ENCODE measurements at places on chromosomes 4 and X.
A peak's percentile ranks its signal among the peaks of the same experiment; 100 is the strongest.

DNA sequence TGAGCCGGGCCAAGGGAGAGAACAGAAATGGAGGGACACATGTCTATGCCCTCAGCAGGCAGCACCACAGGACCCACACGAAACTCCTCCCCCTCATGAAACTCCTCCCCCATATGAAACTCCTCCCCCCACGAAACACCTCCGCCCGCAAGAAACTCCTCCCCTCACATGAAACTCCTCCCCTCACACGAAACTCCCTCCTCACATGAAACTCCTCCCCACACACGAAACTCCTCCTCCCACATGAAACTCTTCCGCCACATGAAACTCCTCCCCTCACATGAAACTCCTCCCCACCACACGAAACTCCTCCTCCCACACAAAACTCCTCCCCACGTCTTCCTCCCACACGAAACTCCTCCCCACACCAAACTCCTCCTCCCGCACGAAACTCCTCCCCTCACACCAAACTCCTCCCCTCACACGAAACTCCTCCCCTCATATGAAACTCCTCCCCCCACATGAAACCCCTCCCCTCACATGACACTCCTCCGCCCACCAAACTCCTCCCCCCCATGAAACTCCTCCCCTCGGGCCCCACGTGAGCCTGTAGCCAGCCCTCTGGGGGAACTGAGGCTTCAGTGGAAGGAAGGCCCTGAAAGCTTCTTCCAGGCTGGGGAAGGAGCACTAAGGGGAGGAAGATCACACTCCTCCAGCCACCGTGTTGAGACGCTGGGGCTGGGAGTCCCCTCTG is 15.2 kb downstream of the ADRA2C start:
- no peak for DNase-seq

- no peak for DNase-seq
These were observed 81.0 kb downstream of the ADGRA3 start for GRCh38 chr4:22434895-22435294.

DNA sequence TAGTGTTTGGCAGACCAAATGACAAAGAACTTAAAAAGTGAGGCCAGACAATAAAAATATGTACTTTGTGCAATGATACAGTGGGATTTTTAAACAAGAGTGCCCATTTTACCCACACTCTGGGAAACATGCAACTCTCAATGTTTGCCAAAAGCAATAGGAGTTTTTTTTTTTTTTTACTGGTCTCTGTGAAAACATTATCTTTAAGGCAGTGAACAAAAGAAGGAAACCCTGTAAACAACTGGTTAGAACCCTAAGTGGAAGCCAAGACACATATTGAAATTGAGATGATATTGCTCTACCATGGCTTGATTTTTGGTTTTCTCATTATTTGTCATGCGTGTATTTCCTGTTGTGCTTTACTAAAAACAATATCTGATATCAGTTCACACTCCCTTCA is 67.2 kb upstream of the PPP3CA start:
- no peak for DNase-seq

DNA sequence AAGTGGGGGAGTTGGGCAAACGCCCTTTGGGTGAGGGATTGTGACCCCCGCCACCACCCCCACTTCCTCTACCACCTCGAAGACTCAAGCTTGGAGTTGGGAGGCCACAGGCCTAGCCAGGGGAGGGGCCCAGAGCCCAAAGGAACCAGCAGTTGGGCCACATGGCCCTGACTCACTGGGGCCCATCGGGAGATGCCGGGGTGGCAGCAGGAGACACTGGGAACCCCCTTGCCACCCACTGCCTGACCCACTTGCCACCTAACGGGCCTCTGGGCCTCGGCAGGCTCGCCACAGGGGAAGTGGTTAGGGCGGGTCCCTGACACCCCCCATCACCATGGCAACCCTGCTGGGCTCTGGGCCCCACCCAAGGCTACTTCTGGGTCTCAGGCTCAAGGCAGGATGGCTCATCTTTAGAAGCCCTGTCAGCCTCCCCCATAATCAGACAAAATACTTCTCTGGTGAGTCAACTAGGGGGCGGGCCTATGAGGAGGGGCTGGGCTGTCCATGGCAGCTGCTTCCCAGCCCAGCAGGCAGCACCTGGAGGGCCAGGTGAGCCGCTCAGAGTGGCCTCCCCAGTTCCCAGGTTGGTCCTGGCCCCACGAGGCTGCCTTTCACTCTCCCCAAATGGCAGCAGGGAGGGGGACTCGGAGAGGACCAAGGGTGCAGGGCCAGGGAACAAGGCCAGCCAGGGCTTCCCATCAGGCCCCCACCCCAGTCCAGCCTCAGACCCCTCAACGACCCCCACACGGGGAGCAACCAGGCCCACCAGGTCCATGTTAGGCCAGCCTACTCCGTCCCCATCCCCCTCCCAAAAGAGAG is 5.6 kb downstream of the FLNA start:
- peak; percentile 65 for DNase-seq

DNA sequence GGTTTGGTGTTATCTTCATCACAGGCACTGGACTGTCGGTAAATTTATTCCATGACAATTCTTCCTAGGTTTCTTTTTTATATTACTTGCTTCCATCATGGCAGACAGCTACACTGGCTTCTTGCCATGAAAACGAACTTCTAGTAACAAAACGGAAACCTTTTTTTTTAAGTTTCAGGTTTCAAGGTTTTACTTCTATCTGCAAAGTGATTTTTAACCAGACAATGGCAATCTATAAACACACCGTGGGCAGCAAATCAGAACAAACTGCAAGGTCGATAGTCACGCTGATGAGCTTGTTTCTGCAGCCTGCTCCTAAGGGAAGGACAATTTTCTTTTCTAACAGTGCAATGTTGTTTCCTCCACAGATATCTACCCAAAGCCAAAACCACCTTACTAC is 29.9 kb downstream of the XG start:
- DNase-seq: no peak

- peak; percentile 37 for DNase-seq
These were observed 5.7 kb downstream of the CD99 start for GRCh38 chrX:2696698-2697215.

DNA sequence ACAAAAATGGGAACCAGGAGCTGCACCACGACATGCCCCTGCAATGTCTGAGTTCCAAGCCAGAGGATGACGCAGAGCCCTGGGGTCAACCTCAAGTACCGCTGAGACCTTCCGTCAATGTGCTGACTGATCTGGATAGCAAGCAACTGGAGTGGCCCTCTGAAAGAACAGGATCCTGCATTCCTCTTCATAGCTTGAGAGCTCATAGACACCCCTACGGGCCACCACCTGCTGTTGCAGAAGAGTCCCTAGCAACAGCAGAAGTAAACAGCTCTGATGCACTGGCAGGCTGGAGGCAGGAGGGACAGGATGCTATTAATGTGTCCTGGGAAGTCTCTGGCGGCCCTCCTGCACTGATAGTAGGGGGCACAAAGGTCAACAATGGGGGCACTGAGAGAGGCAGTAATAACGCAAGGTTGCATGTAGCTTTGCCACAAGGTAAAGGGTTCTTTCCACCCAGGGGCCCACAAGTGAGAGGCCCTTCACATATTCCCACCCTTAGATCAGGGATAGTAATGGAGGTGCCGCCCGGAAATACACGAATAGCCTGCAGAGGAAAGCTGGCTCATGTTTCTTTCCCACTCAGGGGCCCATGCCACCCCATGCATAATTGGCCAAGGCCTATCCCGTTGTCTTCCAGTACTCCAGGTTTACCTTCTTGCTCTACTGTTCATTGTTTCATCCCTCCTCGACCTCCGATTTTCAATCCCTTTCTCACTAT is 1.3 kb downstream of the PRR32 start:
- DNase-seq: no peak

GRCh38 chr4:84145176-84145575 is 353.9 kb downstream of the NKX6-1 start:
- DNase-seq: no peak

DNA sequence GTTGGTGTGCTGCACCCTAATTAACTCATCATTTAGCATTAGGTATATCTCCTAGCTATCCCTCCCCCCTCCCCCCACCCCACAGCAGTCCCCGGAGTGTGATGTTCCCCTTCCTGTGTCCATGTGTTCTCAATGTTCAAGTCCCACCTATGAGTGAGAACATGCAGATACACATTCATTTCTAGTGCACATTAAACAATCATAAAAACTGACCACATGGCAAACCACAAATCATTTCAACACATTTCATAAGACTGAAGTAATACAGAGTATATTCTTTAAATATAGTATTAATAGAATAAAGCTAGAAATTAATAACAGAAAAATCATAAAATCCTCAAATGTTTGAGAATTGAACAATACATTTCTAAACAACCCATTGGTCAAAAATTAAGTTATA is 34.1 kb downstream of the PRKG2 start:
- no peak for DNase-seq

GRCh38 chrX:19931146-19931545 is 43.7 kb upstream of the SH3KBP1 start:
- DNase-seq: no peak

DNA sequence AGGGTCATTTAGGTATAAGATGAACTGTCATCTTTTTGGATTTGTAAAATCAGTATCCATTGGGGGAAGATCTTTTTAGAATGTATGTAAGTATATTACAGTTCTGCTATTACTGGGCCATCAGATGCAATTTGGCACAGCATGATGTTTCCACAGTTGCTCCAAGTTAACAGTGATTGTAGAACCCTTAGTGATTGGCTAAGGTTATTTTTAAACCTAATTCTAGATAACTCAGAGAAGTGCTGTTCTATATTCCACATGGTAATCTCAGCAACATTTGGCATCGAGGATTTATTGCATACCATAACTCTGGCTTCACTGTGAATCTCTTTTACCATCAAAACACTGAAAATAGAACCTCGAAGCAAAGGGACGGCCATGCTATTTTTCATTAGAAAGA is 215.7 kb upstream of the HAND2 start:
- no peak for DNase-seq

- DNase-seq: no peak
These were observed 341.4 kb downstream of the PACRGL start for GRCh38 chr4:21041708-21042107.

DNA sequence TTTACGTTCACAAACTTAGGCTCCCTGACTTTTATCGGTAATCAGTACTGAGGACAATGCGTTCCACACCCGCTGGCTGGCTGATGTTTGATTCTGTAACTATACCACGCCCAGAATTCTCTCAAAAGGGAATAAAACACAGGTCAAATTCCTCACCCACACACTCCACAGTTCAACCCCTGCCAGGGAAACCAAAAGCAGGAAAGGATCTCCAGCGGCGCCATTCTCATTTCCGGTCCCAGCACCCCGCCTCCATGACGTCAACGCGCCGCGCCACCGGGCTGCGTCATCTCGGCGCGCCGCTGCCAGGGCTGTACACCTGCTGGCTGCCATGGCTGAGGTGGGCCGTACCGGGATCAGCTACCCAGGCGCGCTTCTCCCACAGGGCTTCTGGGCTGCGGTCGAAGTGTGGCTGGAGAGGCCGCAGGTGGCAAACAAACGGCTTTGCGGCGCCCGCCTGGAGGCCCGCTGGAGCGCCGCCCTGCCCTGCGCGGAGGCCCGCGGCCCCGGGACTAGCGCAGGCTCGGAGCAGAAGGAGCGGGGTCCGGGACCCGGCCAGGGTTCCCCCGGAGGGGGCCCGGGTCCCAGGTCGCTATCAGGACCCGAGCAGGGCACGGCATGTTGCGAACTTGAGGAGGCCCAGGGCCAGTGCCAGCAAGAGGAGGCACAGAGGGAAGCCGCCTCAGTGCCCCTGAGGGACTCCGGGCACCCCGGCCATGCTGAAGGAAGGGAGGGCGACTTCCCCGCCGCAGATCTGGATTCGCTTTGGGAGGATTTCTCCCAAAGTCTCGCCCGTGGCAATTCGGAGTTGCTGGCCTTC is at the start of the genes ACOX3 and TRMT44:
Gene ACOX3 (minus strand): TSS at position 232 of the 820 bp plus-strand sequence. CDS start 24,202 bp downstream, outside the sequence.
Gene TRMT44 (plus strand): TSS at position 286 of the 820 bp plus-strand sequence. CDS start 46 bp downstream, at position 332.
- peak; percentile 90 for DNase-seq

DNA sequence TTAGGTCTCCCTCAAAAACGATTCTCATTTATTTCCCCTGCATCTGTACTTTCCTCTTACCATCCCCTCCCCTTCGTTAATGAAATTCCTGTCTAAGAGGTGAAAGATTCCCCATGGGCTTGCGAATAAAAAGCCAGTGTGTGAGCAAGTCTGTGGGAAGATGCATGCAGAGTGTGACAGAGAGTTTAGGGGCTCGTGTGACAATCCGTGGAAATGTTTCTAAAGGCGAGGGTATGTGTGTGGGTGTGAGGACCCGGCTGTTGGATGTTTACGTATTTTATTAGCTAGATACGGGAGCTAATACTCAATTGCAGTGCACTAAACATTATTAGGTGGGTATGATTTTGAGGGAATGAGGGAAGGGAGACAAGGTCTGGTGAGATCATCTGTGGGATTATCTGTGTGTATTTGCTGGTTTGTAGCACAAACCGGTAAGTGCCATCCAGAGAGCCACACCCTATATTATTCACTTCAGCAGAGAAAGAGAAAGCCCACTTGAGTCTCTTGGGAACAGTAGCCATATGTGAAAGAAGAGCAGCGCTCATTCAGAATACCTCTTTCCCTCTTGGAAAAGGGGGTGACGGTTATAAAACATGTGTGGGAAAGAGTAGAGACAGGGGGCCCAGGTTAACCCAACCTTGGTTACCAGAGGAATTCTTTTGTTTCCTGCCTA is 893 bp upstream of the HOPX start:
- no peak for DNase-seq

DNA sequence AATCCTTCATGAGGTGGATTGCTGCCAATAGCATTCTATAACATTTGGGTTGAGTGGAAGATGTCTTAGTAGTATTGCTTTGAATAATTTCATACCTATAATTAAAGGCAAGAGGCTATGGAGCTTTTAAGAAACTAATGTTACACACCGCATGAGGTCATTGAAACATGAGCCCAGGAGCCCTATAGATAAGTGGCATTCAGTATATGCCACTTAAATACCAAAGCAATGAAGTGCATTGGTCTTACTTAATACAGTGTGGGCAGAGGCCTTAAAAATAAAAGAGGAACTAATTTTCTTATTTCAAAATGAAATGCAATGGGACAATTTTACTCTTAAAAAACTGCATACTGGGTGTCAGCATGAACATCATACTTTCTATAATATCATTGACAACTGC is 47.5 kb downstream of the SPATA18 start:
- no peak for DNase-seq

DNA sequence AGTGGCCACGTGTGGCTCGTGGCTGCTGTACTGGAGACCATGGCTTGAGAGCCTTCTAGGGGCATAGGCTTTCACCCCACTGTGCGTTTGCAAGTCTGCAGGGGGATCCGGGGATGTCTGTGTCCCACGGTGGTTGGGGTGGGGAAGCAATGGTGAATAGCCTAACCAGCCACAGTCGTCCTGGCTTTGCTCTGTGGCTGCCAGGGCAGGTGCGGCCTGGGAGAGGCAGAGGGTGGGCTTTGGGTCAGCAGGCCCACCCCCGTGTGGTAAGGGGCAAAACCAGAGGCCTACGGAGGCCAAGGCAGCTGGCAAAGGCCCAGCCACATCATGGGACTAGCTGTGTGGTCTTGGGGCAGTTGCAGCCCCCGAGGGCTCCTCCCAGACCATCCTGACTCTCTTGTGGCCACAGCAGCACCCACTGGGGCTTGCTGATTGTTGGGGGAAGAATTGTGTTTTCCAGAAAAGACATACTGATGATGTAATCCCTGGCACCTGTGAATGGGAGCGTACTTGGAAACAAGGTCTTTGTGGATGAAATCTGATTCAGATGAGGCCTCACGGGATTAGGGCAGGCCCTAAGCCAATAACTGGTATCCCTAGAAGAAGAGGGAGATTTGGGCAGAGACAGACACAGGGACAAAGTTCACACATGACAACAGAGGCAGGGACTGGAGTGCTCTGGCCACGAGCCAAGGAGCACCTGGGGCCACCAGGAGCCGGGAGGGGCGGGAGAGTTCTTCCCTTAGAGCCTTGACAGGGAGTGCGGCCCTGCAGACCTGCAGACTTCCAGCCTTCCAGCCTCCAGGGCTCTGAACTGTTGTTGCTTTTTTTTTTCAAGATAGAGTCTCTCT is 2.9 kb downstream of the CPZ start:
- DNase-seq: no peak
